ENCODE measurements at places on chromosomes 11 and 22.

DNA sequence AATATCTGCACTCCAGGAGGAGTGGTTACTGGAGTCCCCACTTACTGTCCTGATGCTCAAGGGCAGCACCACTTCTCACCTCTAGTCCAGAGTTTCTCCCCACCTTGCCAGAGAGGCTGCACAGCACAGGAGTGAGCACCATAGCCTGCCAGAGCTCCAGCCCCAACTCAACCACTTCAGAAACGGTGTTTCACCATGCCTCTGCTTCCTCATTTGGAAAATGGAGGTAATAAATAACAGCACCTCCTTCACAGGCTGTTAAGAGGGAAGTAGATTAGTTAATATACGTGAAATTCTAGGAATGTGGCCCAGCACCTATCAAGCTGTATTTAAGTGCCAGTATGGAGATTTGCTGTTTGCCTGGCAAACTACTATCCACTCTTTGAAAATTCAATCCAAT is 63.0 kb downstream of the GALNT18 start:
- no peak for DNase-seq

- peak; percentile 82 for DNase-seq
Measured at GRCh38 chr11:34266090-34266912, 91.5 kb downstream of the ABTB2 start.

- no peak for DNase-seq
Measured at GRCh38 chr22:28750471-28750881, 8.6 kb downstream of the HSCB start.

- DNase-seq, result no peak
Measured at GRCh38 chr11:28833670-28834069, 725.5 kb downstream of the METTL15 start.

- no peak for DNase-seq
Measured at GRCh38 chr22:23516304-23516703, 63.8 kb downstream of the IGLL1 start.

- no peak for DNase-seq
Measured at GRCh38 chr11:67045314-67045713, 11.3 kb upstream of the RHOD start.

GRCh38 chr11:126082251-126083109 is 19.8 kb upstream of the CDON start:
- no peak for DNase-seq

DNA sequence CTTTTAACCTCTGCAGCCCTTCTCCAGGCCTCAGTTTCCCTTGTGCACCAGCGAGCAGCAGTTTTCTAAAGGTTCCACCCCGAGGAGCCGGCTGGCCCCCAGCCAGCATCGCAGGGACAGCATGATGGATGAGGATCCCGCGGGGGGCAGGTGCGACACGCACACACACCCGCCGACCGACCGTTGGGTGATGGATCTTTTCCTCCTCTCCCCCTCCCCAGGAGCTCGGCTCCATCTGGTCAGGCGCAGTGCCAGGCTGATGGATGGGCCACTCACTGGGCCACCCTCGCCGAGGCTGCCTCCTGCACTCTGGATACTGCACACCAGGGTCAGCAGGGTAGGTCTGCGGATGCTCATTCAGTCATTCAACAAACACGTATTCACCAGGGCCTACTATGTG is 12.8 kb upstream of the CABP7 start:
- DNase-seq, result no peak

DNA sequence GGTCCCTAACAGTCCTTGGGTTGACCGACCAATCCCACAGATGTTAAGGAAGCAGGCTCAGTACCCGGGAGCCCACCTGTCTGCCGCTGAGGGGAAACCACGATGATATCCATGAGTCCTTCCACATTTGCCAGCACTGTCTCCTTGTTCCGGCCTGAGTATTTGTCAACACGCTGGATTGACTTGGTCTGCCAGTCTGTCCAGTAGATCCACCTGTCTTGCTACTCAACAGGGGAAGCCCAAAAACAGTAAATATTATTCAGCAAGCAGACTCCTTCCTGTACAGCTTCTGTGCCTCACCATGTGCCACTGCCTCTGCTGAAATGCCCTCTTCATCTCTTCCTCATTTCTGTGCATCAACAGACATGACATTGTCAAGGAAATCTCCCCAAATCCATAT is 22.8 kb upstream of the CKAP5 start:
- no peak for DNase-seq

- no peak for DNase-seq
Measured at GRCh38 chr11:98572941-98573340, 447.8 kb upstream of the CNTN5 start.

- DNase-seq, result no peak
Measured at GRCh38 chr11:93484716-93485115, 58.5 kb downstream of the SMCO4 start.

- DNase-seq, result peak; percentile 3
Measured at GRCh38 chr11:132126973-132127899, 756.8 kb downstream of the NTM start.

Data from GDM1 (cell line).